Activated T-helper 1 cell treated with Interleukin-2 at 50 U/mL for 16 hours (primary cell): ENCODE measurements at places on chromosomes 1 and 21.

DNA sequence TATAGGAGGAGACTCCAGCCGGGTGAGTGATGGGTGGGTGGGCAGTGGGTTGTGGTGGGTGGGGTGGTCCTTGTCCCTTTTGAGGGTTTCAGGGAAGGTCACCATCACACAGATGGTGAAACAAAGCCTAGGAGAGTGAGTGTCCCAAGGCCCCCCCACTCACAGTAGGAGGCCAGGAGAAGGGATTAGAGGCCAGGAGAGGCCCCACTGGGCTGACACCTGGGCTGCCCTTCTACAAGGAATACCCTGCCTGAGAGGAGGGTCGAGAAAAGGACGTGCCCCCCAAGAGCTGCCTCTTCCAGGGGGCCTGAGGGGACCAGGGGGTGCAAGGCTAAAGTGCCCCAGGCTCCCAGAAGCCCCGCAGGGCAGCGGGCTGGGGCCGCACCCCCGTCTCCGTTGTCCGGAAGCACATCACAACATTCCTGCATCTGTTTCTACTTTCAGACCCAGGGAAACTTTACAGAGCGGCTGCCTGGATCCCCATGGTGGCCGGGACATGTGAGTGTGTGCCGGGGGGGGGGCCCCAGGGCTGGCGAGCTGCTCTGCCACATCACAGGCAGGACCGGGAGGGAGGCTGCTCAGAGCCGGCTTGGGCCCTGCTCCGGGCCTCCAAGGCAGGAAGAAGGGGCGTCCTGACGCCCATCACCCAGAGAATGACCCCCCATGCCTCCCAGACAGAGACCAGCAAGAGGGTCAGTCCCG lies 68.2 kb downstream of the ARHGEF16 start:
- DNase-seq: no peak

GRCh38 chr1:79695138-79695537 lies 688.6 kb upstream of the ADGRL4 start:
- no peak for DNase-seq

- DNase-seq: no peak
Observed at GRCh38 chr1:177611402-177611801, 358.5 kb downstream of the SEC16B start.

- DNase-seq: no peak
Observed at GRCh38 chr21:36450511-36450910, 29.4 kb downstream of the CLDN14 start.

DNA sequence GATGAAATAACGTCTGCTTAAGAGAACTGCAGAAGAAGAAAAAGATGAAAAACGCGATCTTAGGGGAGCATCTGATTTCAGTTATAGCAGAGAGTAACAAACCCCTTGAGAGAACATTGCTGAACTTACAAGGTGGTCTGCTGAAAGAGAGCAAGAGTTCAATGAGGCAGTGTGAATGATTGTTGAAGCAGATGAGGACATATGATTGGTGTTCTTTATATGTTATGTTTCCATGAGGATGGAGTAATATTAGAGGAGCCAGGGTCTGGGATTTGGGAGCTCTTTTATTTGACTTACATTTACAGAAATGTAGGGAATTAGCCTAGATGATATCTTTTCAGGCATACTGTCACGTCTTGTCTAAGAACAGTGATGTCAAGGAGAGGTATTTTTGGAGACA lies 1302.0 kb downstream of the KCNT2 start:
- no peak for DNase-seq

- no peak for DNase-seq
Observed at GRCh38 chr1:18814874-18815531, 44.5 kb downstream of the TAS1R2 start.

DNA sequence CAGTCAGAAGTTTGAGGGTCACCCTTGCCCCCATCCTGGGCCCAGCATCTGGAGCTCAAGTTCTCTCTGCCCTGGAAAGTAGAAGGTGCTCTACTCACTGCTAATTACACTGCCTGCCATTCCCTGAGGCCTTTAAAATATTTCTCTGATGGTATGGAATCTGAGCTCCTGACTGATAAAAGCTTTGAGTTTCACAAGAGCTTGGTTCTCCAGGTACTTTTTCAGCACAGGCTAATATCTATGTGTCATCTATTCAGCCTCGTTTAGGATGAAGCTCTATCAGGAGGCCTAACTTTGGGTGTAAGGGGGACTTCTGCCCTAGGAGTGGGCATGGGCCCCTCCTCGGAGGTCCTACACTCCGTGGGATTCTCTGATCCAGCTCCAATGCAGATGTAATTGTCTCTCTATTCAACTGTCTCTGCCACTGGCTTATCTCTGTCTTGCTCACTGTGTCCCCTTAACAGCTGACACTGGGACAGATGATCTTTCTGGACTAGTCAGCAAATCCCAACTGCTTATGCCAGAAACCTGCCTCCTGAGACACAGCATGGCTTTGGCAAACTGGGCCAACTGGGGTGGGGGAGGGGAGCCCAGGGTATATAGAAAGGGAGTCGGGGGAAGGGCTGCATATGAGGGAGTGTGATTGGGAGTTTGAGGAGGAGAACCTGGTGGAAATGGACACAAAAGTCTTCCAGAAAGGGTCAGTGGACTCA lies 104.2 kb upstream of the GADD45A start:
- no peak for DNase-seq

DNA sequence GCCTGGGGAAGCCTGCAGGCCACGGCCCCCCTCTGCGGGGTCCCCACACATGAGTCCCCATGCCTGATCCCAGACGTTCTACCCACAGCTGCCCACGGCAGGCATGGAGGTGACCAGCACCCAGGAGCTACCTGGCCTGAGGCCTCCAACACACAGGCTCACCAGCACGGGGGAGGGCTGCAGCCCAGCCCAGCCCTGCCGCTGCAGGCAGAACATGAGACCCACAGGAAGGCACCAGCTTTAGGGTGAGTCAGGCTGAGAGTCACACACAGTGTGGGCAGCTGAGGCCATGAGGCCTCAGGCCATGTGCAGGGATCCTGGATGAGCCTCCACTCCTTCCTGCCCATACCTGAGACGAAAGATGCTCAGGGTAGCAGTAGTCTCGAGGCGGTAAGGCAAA lies 121.1 kb downstream of the PSMG1 start:
- no peak for DNase-seq

DNA sequence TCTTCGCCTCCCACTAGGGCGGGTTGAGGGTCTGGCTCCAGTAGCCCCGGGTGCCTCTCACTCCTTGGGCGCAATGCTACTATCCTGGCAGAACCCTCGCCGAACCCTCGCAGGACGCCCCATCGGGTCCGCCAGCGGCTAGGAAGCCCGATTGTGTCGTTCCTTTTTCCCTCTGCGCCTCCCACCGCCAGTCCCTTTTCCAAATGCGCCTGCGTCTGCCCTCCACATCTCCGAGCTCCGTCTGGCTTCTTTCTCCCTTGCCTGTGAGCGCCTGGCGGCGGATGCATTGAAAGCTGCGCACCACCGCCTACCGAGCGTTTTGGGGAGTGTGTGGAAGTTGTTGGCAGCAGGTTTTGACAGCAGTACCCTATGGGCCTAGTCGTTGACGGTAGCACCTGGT lies 1.0 kb upstream of the DIRAS3 start:
- no peak for DNase-seq

DNA sequence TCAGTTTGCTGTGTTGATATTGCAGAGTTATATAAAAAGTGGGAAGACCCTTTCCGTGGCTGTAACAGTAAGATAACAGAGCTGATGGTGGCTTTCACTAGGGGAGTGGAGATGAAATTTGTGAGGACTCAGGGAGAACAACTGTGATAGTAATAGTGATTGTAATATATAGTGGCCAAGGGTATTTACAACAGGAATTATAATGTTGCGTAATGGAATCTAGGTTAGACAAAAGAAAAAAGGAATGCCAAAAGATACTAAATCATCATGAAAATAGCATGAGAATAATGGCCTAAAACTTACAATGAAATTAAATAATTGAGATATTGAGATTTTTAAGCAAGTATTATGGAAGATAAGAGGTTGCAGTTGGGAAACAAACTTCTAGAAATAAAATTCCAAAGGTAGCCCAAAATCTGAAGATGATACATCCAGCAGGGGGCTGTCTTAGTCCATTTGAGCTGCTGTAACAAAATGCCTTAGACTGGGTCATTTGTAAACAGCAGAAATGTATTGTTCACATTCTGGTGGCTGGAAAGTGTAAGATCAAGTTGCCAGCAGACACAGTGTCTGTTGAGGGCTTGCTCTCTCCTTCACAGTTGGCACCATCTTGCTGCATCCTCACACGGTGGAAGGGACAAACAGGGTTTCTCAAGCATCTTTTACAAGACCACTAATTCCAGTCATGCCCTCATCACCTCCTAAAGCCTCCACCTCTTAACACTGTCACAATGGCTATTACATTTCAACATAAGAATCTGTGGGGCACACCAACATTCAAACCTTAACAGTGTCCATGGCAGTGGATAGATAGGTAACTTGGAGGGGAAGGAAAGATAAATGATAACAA lies 711.2 kb downstream of the MRPL39 start:
- no peak for DNase-seq

- DNase-seq: no peak
Observed at GRCh38 chr1:1687846-1688245, 4.7 kb downstream of the SLC35E2B start.

- no peak for DNase-seq
Observed at GRCh38 chr1:207027206-207027777, 5.3 kb downstream of the C1orf116 start.

- DNase-seq: no peak
Observed at GRCh38 chr1:108050911-108051629, 86.1 kb upstream of the VAV3 start.

DNA sequence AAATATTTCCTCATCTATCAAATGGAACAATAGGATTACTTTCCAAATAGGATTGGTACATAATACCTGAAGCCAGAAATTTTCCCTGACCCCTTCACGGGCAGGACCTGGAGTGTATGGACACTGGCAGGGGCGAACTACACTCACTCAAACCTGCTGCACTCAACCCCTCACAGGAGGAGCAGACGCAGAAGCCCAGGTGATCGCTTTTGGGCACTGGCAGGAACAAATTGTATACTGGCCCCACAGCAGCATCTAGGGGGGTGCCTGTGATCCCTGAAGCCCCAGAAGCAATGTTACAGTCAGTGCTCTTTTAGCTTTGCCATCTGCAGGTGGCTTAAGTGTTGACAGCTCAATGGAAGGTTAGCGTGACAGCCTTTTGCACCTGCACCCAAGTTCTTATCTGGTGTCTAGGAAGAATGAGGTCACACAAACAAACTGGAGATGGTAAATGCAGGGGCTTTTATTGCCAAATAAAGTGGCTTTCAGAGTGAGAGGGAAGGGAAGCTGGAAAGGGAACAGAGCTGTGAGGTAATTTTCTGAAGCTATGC lies 199.2 kb upstream of the NEGR1 start:
- no peak for DNase-seq

DNA sequence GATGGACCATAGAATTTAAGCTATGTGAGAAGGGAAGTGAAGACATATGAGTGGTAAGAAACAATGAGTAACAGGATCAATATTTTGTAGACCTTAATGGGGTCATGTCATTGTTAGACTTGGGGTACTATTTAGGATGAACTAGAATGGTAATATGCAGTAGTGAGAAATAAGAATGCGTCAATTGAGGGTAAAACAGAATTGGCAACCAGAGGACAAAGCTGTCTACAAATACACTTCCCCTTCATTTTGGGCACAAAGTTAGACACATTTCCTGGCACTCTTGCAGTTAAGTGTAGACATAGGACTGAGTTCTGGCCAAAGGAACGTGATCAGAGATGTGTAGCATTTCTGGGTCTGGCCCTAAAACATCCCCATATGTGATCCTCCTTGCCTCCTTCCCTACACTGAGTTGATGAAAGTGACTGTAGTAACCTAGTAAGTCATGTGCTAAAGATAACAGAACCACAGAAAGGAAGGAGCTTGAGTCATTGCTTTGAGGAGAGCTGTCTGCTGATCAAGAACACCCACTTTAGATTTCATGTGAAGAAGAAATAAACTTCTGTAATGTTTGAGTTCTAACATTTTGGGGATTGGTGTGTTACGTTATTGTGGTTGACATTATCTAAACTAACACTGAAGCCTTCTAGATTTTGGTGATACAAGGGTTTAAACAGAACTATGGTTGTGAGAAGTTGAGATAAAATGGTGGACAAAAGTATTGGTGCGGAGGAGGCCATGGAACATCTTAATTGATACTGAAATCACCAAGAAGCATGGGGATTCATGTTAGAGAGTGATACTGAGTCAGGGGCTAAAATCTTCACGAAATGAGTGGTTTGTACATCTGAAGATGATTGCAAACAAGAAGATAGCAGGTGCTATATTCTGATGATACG lies 41.7 kb downstream of the CD55 start:
- no peak for DNase-seq

DNA sequence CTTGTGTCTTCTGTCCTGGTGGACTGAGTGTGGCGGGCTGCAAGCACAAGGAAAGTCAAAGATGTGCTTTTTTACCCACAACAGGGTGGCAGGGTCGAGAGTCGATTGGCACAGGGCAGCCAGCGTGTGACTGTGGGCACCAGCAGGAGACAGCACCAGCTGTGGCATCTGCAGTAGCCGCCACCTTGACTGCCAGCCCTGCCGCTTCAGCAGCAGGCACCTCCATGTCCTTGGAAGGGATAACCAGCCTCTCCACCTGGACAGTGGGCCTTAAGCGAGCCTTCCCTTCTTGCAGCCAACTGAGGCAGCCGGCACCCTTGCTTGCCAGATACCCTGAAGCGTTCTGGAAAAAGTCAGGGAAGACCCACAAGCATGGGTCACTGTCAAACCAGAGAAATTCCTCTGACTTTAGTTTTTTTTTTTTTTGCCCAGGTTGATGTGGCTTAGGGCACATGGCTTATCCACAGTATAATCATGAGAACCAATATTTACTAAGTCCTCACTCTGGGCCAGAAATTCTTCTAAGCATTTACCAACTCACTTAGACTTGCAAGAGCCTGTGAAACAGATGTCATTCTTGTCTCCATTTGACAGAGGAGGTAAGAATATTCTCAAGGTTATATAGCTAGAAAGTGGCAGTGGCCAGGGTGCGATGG lies 30.1 kb upstream of the PTGFRN start:
- DNase-seq: no peak

DNA sequence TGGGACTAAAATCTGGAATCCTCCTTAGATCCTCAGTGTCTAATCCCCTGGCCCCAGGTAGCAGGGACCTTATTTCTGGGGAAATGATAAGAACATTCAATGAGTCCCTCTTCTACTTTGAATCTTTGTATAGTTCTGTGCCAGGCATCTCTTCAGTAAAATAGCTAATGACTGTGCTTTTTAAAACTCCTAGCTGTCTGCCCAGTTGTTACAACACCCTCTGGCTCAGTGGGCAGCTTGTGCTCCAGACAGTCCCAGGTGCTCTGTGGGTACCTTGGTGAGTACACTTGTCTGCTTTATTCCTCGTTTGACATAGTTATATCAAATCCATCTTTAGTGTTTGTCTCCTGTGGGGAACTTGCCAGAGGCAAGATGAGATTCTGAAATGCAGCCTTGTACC lies 18.0 kb downstream of the TGFB2 start:
- DNase-seq: no peak

DNA sequence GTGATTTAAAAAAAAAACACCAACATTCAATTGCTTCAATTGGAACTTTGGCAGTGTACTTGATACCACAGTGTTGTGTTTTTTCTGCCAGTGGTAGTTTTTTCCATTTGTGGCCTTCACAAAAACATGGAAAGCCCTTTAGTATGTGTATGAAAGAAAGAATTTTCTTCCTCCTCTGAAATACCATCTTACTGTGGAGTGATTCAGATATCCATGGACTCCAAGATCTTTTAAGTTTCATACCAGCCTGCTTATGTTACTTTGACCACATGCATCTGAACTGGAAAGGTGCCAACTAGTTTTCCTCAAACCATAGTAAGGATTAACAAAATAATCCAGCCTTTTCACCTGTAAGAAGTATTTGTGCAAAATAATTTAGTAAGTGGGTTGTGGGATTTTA lies 3.4 kb downstream of the PPP2R5A start:
- no peak for DNase-seq
